ENCODE measurements at places on chromosomes 12 and 14.

GRCh38 chr12:121797937-121798786, 4.7 kb upstream of the RHOF start:
- peak overlapping the region; percentile 32 for H3K4me3 ChIP-seq
- no peak overlapping the region for H3K27ac ChIP-seq
- peaks cover 21% of the 10 kb centered on the region for H3K4me1 ChIP-seq
- DNase-seq: no peak
- no peaks in the 10 kb centered on the region for H3K27me3 ChIP-seq

GRCh38 chr12:22624548-22624869, 462 bp upstream of the ETNK1 start:
- peak overlapping the region; percentile 65 for H3K4me3 ChIP-seq
- H3K36me3 ChIP-seq: no peaks in the 10 kb centered on the region
- no peaks in the 10 kb centered on the region for H3K27me3 ChIP-seq
- DNase-seq: no peak
- peak overlapping the region; percentile 96 for H3K27ac ChIP-seq

DNA sequence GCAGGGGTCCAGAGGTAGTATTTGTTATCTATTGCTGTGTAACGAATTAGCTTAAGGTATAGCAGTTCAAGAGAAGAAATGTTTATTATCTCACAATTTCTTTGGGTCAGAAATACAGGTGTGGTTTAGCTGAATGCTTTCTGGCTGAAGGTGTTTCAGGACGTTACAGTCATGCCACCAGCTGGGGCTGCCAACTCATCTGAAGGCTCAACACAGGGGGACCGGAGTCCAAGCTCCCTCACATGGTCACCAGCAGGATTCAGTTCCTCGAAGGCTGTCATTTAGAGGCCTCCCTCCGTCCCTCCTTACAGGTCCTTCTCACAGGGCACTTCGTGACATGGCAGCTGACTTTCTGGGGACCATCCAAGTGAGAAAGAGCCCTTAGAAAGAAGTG, 37.5 kb upstream of the SINHCAF start:
- no peaks in the 10 kb centered on the region for H3K36me3 ChIP-seq
- no peaks in the 10 kb centered on the region for H3K27me3 ChIP-seq
- H3K27ac ChIP-seq: no peak overlapping the region
- H3K4me1 ChIP-seq: peaks cover 21% of the 10 kb centered on the region

GRCh38 chr12:55697686-55698085, 10.0 kb downstream of the ITGA7 start:
- no peak for DNase-seq
- no peaks in the 10 kb centered on the region for H3K27me3 ChIP-seq
- no peak overlapping the region for H3K4me3 ChIP-seq
- peaks cover 15% of the 10 kb centered on the region for H3K36me3 ChIP-seq
- H3K27ac ChIP-seq: no peak overlapping the region

- peaks cover 2% of the 10 kb centered on the region for H3K27me3 ChIP-seq
- H3K4me3 ChIP-seq: no peak overlapping the region
- H3K27ac ChIP-seq: no peak overlapping the region
- no peaks in the 10 kb centered on the region for H3K4me1 ChIP-seq
- no peak for DNase-seq
- no peaks in the 10 kb centered on the region for H3K36me3 ChIP-seq
Measured at GRCh38 chr14:77505031-77505430, 6.4 kb upstream of the ISM2 start.

GRCh38 chr14:92492258-92492657, 21.3 kb upstream of the RIN3 start:
- no peaks in the 10 kb centered on the region for H3K27me3 ChIP-seq
- no peak overlapping the region for H3K27ac ChIP-seq
- no peak overlapping the region for H3K4me3 ChIP-seq
- no peaks in the 10 kb centered on the region for H3K36me3 ChIP-seq
- no peaks in the 10 kb centered on the region for H3K4me1 ChIP-seq

DNA sequence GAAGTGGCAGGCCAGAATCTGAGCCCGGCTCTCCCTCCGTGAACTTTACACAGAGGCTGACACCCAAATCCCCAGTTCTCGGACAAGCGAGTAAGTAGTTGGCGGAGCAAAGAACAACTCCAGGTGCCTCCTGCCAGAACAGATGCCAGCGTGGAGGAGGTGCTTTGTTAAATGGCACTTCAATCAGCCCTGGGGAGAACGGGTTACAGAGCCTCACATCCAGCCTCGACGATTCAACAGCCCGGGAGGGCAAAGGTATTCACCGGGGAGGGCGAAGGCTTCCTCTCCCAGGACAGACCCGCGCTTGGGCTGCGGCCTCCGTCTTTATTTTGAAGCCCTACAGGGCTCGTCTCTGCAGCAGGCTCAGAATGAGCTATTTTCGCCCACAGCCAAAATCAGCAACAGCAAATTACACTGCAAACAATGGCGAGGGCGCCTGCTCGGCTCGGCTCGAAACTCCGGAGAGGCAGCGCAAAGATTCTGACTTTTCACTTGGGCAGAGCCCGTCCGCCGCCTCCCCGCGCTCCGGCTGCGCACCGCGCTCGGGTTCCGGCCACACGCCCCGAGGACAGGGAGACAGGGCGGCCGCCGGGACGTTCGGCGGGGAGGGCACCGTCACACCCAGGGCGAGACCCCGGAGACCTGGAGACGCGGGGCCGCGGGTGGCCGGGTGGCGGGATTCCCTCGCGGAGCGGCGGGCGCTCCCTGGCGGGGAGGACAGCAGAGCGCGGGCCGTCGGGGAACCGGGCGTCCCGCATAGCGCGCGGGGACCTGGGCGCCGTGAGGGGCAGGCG, 811 bp downstream of the TMCC3 start:
- H3K36me3 ChIP-seq: no peaks in the 10 kb centered on the region
- peak overlapping the region; percentile 70 for H3K4me3 ChIP-seq
- H3K4me1 ChIP-seq: no peaks in the 10 kb centered on the region
- peaks cover 16% of the 10 kb centered on the region for H3K27me3 ChIP-seq
- DNase-seq: no peak

DNA sequence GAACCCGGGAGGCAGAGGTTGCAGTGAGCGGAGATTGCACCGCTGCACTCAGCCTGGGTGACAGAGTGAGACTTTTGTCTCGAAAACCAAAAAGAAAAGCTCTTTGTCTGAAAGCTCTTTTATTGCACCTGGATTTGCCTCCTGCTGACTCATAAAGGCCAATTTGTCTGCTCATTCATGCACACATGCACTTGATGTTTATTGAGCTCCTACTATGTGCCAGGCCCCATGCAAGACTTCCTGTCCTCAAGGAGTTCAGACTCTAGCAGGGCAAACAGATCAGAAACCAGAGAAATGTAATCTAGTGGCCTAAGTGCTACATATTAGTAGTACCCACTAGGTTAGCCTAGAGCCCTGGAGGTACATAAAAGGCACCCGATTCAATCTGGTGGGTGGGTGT, 16.3 kb upstream of the MLEC start:
- peaks cover 8% of the 10 kb centered on the region for H3K4me1 ChIP-seq
- DNase-seq: no peak
- no peaks in the 10 kb centered on the region for H3K36me3 ChIP-seq
- no peak overlapping the region for H3K4me3 ChIP-seq
- no peaks in the 10 kb centered on the region for H3K27me3 ChIP-seq
- no peak overlapping the region for H3K27ac ChIP-seq

- H3K4me1 ChIP-seq: no peaks in the 10 kb centered on the region
- H3K36me3 ChIP-seq: no peaks in the 10 kb centered on the region
Measured at GRCh38 chr12:71541583-71541982, 102.0 kb downstream of the LGR5 start.

DNA sequence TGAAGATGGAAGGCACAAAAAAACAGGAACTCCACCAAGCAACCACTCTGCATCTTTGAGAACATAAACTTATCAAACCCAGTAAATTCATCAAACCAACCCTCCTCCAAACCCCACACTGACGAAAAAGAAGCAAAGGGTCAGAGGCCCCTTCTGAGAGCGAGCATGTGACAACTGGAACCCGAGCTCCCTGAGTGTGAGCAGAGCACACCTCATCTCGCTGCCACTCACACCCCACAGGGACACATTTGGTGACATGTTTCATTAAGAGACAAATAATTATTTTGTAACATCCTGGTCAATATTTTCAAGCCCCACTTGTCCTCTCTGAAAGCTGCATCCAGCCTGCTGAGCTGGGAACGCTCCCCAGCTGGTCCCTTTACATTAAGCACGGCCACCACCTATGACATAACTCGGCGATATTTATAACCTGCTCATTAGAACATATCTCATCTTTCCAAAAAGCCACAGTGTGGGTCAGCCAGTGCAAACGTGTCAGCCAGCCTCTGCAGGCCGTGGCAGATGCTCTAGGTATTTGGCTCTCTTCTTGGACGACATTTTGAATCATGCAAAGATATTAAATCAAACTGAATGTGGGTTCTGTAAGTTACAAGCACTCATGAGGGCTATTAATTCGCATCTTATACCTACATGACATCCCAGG, 120.1 kb downstream of the TTC7B start:
- H3K27ac ChIP-seq: no peak overlapping the region
- H3K4me3 ChIP-seq: no peak overlapping the region
- DNase-seq: no peak
- H3K4me1 ChIP-seq: no peaks in the 10 kb centered on the region
- H3K27me3 ChIP-seq: no peaks in the 10 kb centered on the region

- H3K4me1 ChIP-seq: peaks cover 5% of the 10 kb centered on the region
- DNase-seq: no peak
- no peak within 1 kb of the TSS for H3K27ac ChIP-seq
- H3K27me3 ChIP-seq: peaks cover 24% of the 10 kb centered on the region
Measured at GRCh38 chr12:122895704-122896636, at the start of gene VPS37B. Gene VPS37B, minus strand, starts transcription at chr12:122896124. Its CDS starts 62 bp downstream, at chr12:122896062.

GRCh38 chr14:72060917-72061316, 128.7 kb downstream of the RGS6 start:
- H3K4me1 ChIP-seq: no peaks in the 10 kb centered on the region
- DNase-seq: no peak
- H3K27me3 ChIP-seq: no peaks in the 10 kb centered on the region
- H3K36me3 ChIP-seq: no peaks in the 10 kb centered on the region
- no peak overlapping the region for H3K4me3 ChIP-seq
- H3K27ac ChIP-seq: no peak overlapping the region

DNA sequence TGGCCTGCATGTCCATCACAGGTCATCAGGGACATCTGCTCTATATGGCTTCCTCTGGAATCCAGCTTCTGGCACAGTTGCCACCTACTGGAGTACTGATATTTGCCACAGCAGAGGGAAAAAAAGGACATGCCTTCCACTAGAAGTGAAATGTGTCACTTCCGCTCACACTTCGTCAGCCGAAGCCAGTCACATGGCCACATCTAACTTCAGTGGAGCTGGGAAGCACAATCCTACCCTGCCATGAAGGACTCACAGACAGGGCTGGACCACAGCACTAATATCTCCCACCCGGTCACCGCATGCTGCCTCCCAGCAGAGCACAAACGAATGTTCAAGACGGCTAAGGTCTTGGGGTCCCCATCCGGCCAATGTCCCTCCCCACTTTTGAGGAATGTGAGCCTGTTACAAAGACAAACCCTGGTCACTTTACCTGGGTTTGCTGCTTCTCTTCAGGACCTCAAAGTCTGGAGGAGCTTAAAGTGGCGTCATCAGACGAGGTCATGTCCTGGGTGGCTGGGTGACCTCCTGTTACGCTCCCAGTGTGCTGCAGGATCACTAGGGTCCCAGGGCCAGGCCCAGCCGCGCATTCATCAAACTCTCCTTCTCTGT, 98.6 kb downstream of the GCH1 start:
- H3K27ac ChIP-seq: no peak overlapping the region
- peaks cover 15% of the 10 kb centered on the region for H3K4me1 ChIP-seq

DNA sequence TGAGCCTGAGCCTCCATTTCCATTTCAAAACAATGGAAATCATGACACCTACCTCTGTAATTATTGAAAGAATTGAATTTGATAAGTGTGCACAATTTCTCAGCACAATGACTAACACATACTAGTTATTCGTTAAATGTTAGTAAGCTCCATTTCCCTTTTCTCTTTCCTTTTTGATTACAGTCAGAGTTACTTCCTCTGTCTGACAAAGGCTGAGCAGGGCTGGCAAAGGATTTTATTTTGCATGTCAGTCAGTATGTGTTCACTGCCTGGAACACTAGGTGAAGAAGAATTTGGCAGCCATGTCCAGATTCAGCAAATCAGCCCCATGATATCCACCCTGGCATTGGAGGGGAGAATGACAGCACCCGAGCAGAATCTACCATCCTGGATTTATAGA, 12.2 kb upstream of the RHOJ start:
- no peak for DNase-seq
- no peaks in the 10 kb centered on the region for H3K36me3 ChIP-seq
- no peaks in the 10 kb centered on the region for H3K27me3 ChIP-seq
- no peaks in the 10 kb centered on the region for H3K4me1 ChIP-seq

- no peaks in the 10 kb centered on the region for H3K27me3 ChIP-seq
- no peaks in the 10 kb centered on the region for H3K4me1 ChIP-seq
- no peak overlapping the region for H3K4me3 ChIP-seq
- DNase-seq: no peak
- H3K27ac ChIP-seq: no peak overlapping the region
- no peaks in the 10 kb centered on the region for H3K36me3 ChIP-seq
Measured at GRCh38 chr14:87955501-87955900, 37.5 kb downstream of the GALC start.

- H3K27ac ChIP-seq: no peak overlapping the region
- H3K27me3 ChIP-seq: no peaks in the 10 kb centered on the region
- H3K4me3 ChIP-seq: no peak overlapping the region
- H3K4me1 ChIP-seq: peaks cover 7% of the 10 kb centered on the region
Measured at GRCh38 chr14:90753456-90754005, 62.7 kb downstream of the TTC7B start.

GRCh38 chr12:128178966-128179365, 88.0 kb upstream of the TMEM132C start:
- H3K27me3 ChIP-seq: no peaks in the 10 kb centered on the region
- H3K27ac ChIP-seq: no peak overlapping the region
- DNase-seq: no peak
- no peak overlapping the region for H3K4me3 ChIP-seq

DNA sequence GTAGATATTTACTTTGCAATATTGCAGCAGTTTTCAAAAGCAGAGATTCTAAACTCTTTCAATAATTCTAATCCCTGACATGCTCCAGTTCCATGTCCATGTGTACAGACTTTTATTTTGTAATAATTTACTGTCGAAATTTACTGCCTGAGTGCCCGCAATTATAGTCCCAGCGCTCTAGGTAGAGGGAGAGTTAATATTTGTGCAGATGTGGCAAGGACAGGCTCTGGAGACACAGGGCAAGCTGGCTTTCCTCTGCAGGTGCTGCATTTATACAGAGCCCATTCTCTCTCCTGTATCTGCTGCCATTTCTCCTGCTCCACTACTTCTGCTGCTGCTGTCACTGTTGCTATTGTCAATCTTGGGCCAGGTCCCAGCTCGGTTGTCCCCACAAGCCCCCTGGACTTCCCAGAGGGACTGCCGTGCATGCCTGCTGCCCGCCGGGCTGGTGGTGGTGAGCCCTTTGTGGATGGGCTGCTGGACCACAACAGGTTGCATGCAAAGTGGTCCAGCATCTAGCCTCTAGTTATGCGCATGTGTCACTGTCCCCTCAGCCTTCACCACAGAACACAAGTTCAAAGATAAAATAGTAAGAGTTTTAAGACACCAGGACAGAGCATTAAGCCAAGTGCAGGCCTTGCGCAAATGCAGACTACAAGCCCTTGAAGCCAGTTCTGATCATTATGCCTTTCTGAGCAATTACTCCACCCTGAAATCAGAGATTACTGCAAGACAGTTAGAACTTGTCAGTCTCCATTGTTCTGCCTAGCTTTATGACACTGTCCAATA, 40.8 kb upstream of the CSRP2 start:
- no peak overlapping the region for H3K27ac ChIP-seq
- H3K36me3 ChIP-seq: no peaks in the 10 kb centered on the region
- DNase-seq: no peak
- H3K27me3 ChIP-seq: no peaks in the 10 kb centered on the region
- H3K4me3 ChIP-seq: no peak overlapping the region
